HepG2 (cell line): ENCODE measurements at places on chromosomes 6 and 20. TPM values are rescaled to one million over a fixed set of nuclear protein-coding genes. Genes with fewer than 3 reads are reported as not detected.

The SLC35A1 gene
- 15.6 and 24.8 TPM in 2 replicates for total RNA-seq

The KLHDC3 gene
- total RNA-seq: 91.5 and 92.5 TPM in 2 replicates

The FKBP5 gene
- total RNA-seq: 17.4 and 30.9 TPM in 2 replicates

The FNDC1 gene
- not detected in 2 replicates for total RNA-seq

The SSTR4 gene
- not detected in 2 replicates for total RNA-seq

The EMILIN3 gene
- total RNA-seq: 0.14 and 0.29 TPM in 2 replicates

The METTL24 gene
- not detected in 2 replicates for total RNA-seq

The MUC21 gene
- not detected in 2 replicates for total RNA-seq

The TP53TG5 gene
- total RNA-seq: not detected in 2 replicates

The MYBL2 gene
- total RNA-seq: 66.2 and 76.9 TPM in 2 replicates

The TBXT gene
- not detected in 2 replicates for total RNA-seq

The DEF6 gene
- total RNA-seq: 9.6 and 10.0 TPM in 2 replicates

The TGM3 gene
- total RNA-seq: not detected in 2 replicates

The SIRPD gene
- total RNA-seq: not detected in 2 replicates

The SLC22A1 gene
- total RNA-seq: 0.32 and 0.80 TPM in 2 replicates

The NRSN1 gene
- total RNA-seq: not detected in 2 replicates

The PLA2G7 gene
- not detected in 2 replicates for total RNA-seq

The MYL9 gene
- 2.2 and 2.7 TPM in 2 replicates for total RNA-seq

The CST9 gene
- 0.07 TPM in 1 of 2 replicates, not detected in the other for total RNA-seq

The CNR1 gene
- not detected in 2 replicates for total RNA-seq

The RNF5 gene
- total RNA-seq: 98.0 and 107 TPM in 2 replicates

The NKX2-2 gene
- not detected in 2 replicates for total RNA-seq

The SIM1 gene
- not detected in 2 replicates for total RNA-seq

The TBX18 gene
- total RNA-seq: not detected in 2 replicates

The PLAGL2 gene
- total RNA-seq: 15.3 and 26.5 TPM in 2 replicates

The SLA2 gene
- total RNA-seq: 1.6 and 1.8 TPM in 2 replicates

The C6orf58 gene
- not detected in 2 replicates for total RNA-seq

The LPA gene
- not detected in 2 replicates for total RNA-seq

The EPPIN gene
- total RNA-seq: not detected in 2 replicates

The PACRG gene
- total RNA-seq: 0.13 TPM in 1 of 2 replicates, not detected in the other
